HT-29 (cell line): ENCODE measurements at places on chromosomes 7 and 10. TPM values are rescaled to one million over a fixed set of nuclear protein-coding genes. Genes with fewer than 3 reads are reported as not detected.

The AKR1D1 gene
- total RNA-seq: not detected in 2 replicates

The GDF2 gene
- not detected in 2 replicates for total RNA-seq

The PDE6C gene
- total RNA-seq: not detected in 2 replicates

The CCL24 gene
- not detected in 2 replicates for total RNA-seq

The GARIN1A gene
- total RNA-seq: under 0.01 and 0.86 TPM in 2 replicates

The CDC14C gene
- total RNA-seq: not detected in 2 replicates

The FAM180A gene
- not detected in 2 replicates for total RNA-seq
